ENCODE measurements at places on chromosomes 16 and 17.

DNA sequence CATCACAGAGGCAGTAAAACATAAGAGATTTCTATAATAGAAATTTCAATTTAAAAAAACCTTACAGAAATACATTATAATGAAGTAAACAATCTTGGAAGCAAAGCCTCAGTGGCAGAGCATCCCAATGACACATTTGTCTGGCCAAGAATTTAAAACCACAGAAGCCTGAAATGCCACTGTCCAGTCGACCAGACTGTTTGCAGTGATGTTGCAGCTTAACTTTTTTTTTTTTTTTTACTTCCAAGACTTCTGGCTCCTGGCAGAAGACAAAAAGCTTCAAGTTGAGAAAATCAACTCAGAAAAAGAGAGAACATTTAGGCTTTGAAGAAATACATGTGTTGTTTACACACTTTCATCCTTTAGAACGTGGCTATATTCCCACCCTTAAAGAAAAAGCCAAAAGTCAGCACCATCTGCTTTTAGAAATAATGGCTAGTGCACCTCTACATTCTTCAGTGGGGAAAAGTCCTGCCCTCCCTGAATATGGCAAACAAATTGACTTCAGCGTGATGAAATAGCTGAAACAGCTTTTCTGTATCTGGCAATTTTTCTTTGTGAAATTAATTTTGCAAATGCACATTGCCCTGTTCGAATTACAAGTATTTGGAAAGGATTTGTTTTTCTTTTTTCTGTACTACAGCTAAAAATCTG is 205.5 kb upstream of the MON1B start:
- no peak for DNase-seq

DNA sequence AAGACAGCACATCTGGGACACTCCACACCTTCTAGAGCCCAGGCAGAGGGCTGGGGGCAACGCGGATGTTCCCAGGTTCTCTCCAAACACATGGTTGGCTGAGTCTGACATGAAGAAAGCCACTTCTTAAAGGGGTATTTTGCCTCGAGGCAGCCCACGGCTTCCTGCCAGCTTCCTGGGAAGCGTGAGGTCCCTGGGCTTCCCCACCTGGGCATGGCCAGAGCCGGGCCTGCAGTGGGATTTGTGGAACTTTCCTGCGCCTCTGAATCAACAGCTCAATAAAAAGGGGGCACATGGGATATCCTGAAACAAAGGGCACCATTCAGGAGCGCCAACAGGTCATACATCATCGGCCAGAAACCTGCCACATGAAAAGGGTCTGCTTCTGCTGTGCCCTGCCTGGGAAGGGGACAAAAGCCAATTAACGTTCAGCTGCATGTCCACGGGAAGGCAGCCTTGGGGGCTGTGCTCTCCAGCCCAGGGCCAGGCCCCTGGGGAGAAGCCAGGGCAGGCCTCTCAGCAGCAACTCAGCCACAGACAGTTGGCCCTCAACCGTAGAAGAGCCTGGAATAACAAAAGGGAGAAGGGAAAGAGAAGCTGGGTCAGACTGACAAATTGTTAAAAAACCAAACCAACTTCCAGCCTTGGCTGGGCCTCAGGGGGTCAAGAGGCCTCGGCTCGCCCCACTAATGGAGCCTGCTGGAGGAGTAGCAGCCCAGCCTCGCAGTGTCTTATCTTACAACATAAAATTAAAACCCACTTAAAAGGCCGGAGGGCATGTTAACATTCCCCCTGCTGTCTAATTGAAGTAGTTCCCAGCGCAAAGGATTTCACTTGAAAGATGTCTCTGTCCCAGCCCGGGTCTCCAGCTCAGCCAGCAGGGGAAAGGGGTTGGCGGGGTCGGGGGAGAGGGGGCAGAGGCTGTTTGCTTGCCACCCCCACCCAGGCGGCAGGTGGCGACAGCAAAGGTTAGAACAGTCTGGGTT is 34.2 kb downstream of the TBX4 start:
- no peak for DNase-seq

DNA sequence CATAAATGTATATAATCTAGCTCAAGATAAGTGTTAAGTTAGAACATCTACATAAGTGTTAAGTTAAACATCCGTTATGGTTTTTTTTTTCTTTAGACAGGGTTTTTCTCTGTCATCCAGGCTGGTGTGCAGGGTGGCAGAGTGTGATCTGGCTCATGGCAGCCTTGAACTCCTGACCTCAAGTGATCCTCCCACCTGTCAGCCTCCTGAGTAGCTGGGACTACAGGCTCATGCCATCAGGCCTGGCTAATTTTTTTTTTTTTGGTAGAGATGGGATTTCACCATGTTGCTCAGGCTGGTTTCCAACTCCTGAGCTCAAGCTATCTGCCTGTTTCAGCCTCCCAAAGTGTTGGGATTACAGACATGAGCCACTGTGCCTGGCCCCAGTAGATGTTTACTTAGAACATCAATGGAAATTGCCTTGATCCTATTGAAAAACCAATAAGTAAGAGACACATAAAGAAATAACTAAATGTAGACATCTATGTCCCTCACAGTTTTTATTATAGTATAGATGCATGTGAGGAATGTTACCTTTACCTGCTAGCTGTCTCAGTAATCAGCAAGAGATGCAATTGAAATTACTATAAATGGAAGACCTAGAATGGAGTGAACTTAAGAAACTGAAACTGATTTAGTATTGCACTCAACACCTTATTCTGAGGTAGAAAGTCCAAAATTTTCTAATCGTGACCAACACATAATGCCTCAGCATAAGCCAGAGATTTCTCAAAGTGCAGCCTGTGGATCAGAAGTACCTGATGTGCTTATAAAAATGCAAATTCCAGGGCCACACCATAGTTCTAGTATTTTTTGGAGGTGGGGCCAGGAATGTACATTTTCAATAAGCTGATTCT is 5.5 kb upstream of the FAM20A start:
- DNase-seq, result no peak

DNA sequence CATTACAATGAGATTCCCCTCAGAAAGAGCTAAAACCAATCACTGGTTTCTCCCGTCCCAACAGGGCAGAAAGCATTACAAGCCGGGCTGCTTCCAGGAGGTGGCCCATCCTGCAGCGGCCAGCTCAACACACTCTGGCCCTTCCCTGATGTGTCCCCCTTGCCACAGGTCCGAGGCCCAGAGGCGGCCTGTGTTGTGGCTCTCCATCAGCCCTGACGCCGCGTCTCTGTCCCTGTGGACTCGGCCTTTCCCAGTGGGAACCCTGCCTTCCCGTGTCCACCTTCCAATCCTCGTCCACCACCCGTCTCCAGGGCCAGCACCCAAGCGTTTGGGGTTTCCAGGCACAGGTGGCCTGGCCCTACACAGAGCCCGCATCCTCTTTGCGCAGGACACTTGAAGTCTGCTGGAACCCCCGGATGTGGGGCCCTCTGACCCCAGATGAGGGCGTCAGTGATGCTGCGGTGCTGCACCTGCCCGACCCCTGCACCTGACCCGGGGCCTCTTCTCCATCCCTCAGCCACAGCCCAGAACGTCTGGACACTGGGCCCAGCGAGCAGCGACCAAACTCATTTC is 21.1 kb downstream of the RAB40B start:
- no peak for DNase-seq

DNA sequence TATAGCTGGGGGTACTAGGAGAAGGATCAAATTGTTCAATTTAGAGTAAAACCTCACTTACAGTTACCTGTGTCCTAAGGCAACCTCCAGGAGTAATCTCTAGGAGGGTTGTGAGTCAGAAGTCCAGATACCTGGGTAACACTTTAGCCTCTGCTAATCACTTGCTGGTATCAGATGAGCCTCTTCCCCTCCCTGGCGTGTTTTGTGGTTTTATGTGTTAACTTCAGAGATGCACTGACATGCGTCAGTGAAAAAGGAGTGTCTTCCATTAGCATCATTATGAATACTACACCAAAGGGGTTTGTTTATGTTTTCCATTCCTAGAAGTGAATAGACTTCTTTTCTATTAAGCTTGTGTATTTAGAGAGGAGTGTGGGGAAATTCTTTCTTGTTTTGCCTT is 208.2 kb downstream of the FTO start:
- DNase-seq, result no peak

GRCh38 chr16:58503166-58503862 is 3.4 kb downstream of the NDRG4 start:
- DNase-seq, result no peak

- no peak for DNase-seq
These were observed 564 bp upstream of the TMIGD1 start for GRCh38 chr17:30334421-30334820.

All from inflammatory macrophage treated with lipopolysaccharide for 4 hours (primary cell).